Osteocyte (in vitro differentiated cells): ENCODE measurements at places on chromosomes 4 and X. TPM values are rescaled to one million over a fixed set of nuclear protein-coding genes. Genes with fewer than 3 reads are reported as not detected.

EREG gene
- 1.3 and 2.2 TPM in 2 replicates for total RNA-seq

EDA2R gene
- total RNA-seq, result 2.3 and 2.4 TPM in 2 replicates

WDFY3 gene
- 86.9 and 91.4 TPM in 2 replicates for total RNA-seq

DNA sequence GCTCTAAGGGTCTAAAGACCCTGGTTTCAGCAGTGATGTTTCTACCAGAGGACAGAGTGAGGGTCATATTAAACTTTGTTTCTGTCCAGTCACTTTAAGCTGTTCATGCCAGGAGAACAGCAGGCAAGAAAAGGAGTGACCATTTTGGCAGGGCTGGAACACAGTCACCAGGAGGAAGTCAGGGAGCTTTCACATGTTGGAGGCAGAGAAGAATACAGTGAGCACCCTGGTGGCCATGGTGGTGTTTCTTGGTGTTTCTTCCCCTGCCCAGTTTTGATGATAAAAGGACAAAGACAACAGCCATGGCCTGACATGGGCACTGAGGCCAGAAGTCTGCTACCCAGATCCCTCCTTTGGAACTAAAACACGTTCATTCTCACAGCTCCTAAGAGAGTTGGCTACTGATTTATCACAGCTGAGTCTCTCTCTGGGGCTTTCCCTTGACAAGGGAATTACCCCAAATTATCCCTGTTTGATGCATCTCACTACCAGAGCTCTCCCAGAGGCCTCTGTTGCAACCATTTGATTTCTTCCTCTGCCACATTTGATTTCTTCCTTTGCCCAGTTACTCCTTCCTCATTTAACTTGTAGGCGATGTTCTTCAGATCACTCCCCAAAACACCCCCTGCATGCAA lies 106.4 kb upstream of the NWD2 start:
- DNase-seq, result no peak

DNA sequence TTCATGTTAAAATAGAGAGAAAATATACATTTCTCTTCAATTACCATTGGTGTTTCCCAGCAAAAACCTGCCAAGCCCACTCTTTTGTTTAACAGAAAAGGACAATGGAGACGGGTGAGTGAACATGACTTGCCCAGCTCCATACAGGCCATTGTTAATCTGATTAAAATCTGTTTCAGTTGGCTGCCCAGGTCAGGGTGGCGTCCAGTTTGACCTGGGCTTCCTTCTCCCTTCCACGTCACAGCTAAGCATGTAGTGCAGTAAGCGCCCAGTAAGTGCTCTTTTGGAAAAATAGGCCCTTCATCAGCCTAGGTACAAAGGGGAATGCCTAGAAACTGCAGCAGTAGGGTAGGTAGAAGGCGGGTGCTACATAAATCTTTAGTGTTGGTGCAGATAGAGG lies 1.5 kb upstream of the PORCN start:
- DNase-seq, result no peak

- DNase-seq, result no peak
Observed at GRCh38 chr4:148072789-148073188, 340.9 kb downstream of the ARHGAP10 start.

DNA sequence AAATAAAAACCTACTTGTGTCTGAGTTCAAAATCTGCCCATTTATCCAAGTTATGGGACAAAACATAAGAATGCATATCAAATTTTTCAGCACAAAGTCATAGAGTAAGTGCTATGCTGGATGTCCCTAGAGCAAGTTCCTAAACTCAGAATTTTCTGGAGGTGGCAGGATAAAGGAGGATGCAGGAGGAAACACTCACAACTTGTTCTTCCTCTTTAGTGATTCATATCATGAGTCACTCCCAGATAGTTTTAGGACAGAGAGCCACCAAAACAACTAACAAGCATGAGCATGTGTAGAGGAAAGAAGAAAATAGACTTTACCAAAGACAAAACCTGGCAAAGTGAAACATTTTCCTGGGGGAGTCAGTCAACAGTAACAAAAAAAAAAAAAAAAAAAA lies 302.7 kb downstream of the KCTD8 start:
- DNase-seq, result no peak

DNA sequence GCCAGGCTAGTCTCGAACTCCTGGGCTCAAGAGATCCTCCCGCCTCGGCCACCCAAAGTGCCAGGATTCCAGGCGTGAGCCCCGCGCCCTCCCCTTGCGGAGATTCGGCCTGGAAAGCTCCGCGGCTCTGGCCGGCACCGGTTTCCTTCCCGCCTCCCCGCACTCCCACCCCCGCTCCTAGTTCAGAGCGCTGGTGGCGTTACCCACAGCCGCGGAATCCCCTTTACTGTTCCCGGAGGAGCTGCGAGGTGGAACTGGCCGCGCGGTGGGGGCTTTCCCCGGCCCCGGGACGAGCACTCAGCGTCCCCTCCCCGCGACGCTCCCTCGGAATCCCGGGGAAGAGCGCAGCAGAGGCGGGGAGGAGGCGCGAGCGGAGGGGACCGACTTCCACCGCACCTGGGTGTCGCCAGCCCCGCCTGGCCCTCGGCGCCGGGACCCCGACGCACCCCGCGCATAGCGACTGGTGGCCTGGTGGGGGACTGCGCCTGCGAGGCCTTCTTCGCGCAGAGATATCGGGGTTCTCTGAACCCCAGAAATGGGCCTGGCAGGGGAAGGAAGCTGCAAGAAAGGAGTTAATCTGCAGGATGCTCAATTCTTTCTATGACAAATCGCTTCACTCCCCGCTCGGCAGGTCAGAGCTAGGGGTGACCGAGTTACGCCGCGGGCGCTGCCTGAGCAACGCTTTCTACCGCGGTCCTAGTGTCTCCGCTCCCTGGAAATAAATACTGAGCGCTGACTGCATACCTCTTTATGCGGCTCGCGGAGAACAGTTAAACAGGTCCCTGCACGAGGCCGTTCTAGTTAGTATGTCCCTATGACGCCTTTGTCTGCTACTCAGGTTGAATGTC lies 14.6 kb upstream of the SLC25A4 start:
- no peak for DNase-seq

DNA sequence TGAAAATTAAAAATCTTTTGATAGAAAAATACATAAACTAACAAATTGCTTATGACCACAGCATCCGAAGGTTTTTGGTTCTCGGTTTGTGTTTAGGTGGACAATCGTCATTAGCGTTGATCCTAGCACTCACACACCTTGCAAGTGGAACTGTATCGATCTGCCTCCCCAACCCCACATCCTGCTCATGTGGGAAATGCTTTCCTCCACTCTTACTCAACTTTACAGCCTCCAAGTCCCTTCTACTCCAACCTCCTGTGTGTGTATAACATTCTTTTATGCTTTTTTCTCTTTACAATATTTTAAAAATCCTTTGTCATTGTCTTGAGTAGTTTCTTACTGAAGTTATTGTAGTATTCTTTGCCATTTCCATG lies 15.6 kb upstream of the TMEM131L start:
- DNase-seq, result no peak

GRCh38 chr4:76215077-76215476 lies 1.5 kb upstream of the SCARB2 start:
- no peak for DNase-seq

- no peak for DNase-seq
Observed at GRCh38 chrX:148049441-148049840, 68.3 kb downstream of the FMR1NB start.

GRCh38 chr4:137681081-137681480 lies 148.8 kb upstream of the PCDH18 start:
- no peak for DNase-seq

DNA sequence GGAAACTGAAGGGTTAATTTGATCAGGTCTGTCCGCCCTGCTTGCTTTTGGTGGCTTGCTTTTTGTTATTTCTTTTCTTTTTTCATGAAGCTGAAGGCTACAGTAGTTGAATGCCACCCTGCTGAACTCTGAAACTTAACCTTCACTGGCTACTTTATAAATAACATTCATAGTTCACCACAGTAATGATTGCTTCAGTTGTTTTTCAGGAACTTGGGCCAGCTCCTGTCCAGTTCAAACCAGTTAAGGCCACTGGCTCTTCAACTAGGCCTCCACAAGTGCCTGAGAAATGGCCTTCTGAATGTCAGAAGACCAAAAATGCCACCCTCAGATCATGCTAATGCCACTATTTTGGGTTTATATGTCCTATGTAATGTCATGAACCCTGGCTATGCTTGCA lies 7.7 kb upstream of the ASB9 start:
- DNase-seq, result no peak

DNA sequence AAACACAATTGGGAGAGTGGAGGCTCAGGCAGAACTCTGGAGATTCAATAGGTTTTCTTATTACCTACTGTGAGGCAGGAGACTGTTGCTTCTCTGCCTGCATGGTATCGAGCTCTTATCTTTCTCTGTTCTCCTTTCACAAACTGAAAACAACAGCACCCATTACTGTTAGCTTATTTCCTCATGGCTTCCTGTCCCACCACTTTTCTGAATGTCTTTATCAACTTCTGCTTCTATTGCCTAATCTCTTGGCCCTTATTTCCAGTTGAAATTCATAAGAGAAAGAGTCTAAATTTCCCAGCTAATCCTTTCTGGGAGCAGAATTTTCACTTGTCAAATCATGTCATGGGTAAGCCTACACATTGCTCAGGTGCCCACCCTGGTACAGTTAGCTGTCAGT lies 46.8 kb upstream of the NDST3 start:
- no peak for DNase-seq

GRCh38 chrX:100512471-100512870 lies 72.3 kb upstream of the TNMD start:
- DNase-seq, result no peak
